Dermis lymphatic vessel endothelial cell (primary cell): ENCODE measurements at places on chromosomes 7 and 10. TPM values are rescaled to one million over a fixed set of nuclear protein-coding genes. Genes with fewer than 3 reads are reported as not detected.

The TMEM26 gene
- under 0.01 and 0.09 TPM in 2 replicates for total RNA-seq

The WDR37 gene
- total RNA-seq: 14.3 and 17.9 TPM in 2 replicates

The OPALIN gene
- not detected in 2 replicates for total RNA-seq

The NUDT13 gene
- total RNA-seq: 1.7 and 2.2 TPM in 2 replicates

The PSD gene
- 0.11 and 0.26 TPM in 2 replicates for total RNA-seq

The MRLN gene
- total RNA-seq: not detected in 2 replicates

The CFAP70 gene
- total RNA-seq: 0.22 and 0.26 TPM in 2 replicates

The PNLIP gene
- total RNA-seq: not detected in 2 replicates

The CCL26 gene
- not detected in 2 replicates for total RNA-seq

The ECHDC3 gene
- 15.7 and 21.7 TPM in 2 replicates for total RNA-seq

The FBXL13 gene
- 0.22 and 0.34 TPM in 2 replicates for total RNA-seq

The PRPS1L1 gene
- not detected in 2 replicates for total RNA-seq

The PLXNA4 gene
- total RNA-seq: 5.3 and 30.2 TPM in 2 replicates

The JCAD gene
- total RNA-seq: 55.3 and 59.0 TPM in 2 replicates

The GPR37 gene
- total RNA-seq: 0.22 and 0.43 TPM in 2 replicates

The AEBP1 gene
- 10.2 and 14.4 TPM in 2 replicates for total RNA-seq

The ATG9B gene
- total RNA-seq: under 0.01 TPM in 2 replicates

The SAP25 gene
- not detected in 2 replicates for total RNA-seq

The WNT2 gene
- not detected in 2 replicates for total RNA-seq

The SPDYE16 gene
- total RNA-seq: 0.11 TPM in 1 of 2 replicates, not detected in the other
